ENCODE measurements at places on chromosomes 2 and 18.

DNA sequence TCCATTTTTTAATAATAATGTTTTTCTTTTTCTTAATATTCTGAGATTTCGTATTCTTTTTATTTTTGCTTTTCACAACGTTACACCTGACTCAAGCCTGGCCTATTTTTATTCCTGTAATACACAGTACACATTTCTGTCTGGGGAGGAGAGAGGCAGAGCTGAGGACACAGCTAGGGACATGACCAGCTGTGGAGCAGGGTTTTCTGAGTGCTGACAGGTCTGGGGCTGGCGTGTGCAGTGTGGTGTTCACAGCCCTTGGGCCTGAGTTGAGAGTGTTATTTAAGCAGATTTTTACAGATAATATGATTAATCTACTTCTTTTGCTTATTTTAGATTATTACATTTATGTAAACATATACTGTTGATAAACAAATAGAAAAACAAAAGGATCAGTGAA, 55.9 kb downstream of the ZAP70 start:
- no peak for DNase-seq

- no peak for DNase-seq
Observed at GRCh38 chr18:56501896-56502295, 136.5 kb downstream of the TXNL1 start.

GRCh38 chr2:238521002-238521401, 94.3 kb downstream of the ASB1 start:
- DNase-seq, result no peak

DNA sequence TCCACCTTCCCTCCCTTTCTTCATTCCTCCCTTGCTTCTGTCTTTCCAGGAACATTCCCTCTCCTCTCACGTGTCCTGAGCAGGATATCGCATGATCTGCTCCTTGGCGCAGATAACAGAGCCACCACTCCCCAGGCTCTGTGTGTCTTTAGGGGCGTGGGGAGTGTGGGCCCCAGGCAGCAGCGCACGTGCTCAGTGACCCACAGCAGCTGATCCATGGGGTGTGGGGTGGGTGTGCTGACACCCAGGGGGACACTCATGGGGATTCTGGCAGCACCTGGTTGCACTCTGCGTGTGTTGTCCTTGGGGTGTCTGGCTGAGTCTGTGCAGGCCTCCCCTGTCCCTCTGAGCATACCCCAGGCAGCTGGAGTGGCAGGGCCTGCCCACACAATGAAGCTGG, 9.9 kb upstream of the FOSL2 start:
- DNase-seq, result no peak

DNA sequence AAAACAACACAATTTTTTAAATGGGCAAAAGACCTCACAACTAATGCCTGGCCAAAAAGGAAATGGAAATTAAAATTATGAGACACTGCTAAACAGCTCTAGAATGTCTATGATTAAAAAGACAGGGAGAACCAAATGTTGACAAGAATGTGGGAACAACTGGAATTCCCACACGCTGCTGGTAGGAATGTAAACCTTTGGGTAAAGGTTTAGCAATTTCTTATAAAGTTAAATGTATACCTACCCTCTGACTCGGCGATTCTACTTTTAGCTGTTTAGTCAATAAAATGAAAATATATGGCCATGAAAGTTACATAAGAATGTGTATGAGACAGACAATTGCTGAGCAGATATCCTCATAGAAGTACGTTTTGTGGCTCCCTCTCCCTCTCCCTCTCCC, 60.9 kb downstream of the ATF2 start:
- no peak for DNase-seq

GRCh38 chr18:76654577-76654976, 159.5 kb upstream of the ZNF516 start:
- no peak for DNase-seq

DNA sequence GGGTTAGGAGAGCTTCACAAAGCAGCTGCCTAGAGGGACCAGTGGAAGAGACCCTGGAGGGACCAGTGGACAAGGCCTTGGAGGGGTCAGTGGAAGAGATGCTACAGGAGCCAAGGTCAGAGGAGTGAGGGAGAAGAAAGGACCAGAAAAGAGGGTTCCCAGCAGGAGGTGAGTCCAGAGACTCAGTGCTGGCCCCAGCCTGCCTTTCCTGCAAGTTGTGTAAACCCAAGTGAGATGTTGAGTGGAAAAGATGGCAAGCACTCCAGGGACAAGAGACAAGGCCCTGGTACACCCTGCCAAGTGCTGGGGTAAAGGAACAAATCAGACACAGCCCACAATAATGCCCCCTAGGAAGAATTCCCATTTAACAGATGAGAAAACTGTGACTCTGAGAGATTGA, 94.4 kb downstream of the TTC32 start:
- no peak for DNase-seq

DNA sequence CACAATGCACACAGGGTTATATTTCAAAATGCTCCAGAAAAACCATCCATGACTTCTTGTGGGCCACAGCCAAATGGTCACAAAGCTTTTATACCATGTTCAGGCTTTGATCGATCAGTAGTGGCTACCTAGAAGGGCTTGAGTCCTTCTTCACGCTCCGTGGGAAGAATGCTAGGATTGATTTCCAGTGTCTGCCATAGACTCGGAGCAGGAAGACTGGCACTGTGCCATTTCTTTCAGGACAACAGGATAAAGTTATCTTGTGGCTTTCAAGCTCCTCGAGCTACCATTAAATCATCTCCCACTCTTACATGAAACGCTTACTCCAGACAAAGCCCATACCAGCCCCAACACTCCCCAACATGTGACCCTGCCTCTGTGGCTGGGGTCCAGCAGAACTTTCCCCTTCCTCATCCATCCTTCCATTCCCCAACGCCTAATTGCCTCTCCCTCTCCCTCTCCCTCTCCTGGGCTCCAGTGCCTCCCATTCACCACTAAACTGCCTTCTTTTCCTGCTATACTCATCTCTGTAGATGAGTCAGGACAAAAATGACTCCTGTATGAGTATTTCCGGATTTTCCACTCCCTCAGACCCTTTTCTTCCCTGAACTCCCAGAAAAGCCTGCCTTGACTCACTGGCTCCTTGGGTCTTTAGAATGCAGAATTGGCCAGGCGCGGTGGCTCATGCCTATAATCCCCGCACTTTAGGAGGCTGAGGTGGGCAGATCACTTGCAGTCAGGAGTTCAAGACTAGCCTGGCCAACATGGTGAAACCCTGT, 40.9 kb downstream of the ADD2 start:
- DNase-seq, result no peak

- DNase-seq, result no peak
Observed at GRCh38 chr2:172888714-172889669, 153.3 kb downstream of the RAPGEF4 start.

GRCh38 chr2:146661473-146662096, 1183.2 kb upstream of the ACVR2A start:
- no peak for DNase-seq

- DNase-seq, result no peak
Observed at GRCh38 chr2:73908689-73909652, 16.2 kb downstream of the ACTG2 start.
